Tibial nerve (tissue), 4 donors: ENCODE measurements at places on chromosomes 12 and 14. TPM values are rescaled to one million over a fixed set of nuclear protein-coding genes. Genes with fewer than 3 reads are reported as not detected.
A peak's percentile ranks its signal among the peaks of the same experiment; 100 is the strongest.

- H3K27ac ChIP-seq = peak overlapping the region; percentile 80
- H3K27me3 ChIP-seq = no peaks in the 10 kb centered on the region
- no peak overlapping the region for H3K4me3 ChIP-seq
- no peaks in the 10 kb centered on the region for H3K36me3 ChIP-seq
These were observed 483.9 kb downstream of the ZFP36L1 start for GRCh38 chr14:68308726-68309520.

CS gene
- 112 TPM for total RNA-seq

TIGAR gene
- total RNA-seq = 1.8 TPM

CELA1 gene
- total RNA-seq = not detected

DNA sequence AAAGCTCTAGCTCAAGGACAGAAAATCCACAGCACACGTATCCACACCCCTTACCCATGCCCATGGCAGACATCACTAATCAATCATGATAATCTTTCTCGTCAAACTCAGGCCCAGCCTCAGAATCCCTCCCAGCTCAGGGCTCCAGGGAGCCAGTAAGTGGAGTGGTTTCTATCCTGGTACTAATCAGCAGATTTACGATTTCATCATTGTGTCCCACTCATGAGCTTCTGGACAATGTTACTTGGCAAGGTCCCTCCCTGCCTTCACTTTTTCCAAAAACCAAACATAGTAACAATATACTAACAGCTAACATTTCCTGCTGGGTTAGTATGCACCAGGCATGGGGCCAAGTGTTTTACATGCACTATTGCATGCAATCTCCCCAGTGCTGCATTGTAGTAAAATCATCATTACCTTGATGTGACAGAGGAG lies 45.8 kb upstream of the NCOR2 start:
- H3K27me3 ChIP-seq = no peaks in the 10 kb centered on the region
- peaks cover 20% of the 10 kb centered on the region for H3K4me1 ChIP-seq
- DNase-seq = no peak
- no peak overlapping the region for H3K27ac ChIP-seq
- H3K36me3 ChIP-seq = no peaks in the 10 kb centered on the region
- H3K4me3 ChIP-seq = no peak overlapping the region

ESRRB gene
- 1.5 TPM for total RNA-seq

OR4K17 gene
- total RNA-seq = not detected

OR6C68 gene
- total RNA-seq = not detected

- no peaks in the 10 kb centered on the region for H3K36me3 ChIP-seq
- H3K27me3 ChIP-seq = no peaks in the 10 kb centered on the region
- H3K4me3 ChIP-seq = no peak overlapping the region
- H3K4me1 ChIP-seq = no peaks in the 10 kb centered on the region
These were observed 1.7 kb upstream of the MFAP5 start for GRCh38 chr12:8664228-8664913.

GRCh38 chr14:92446771-92447170 lies 66.8 kb upstream of the RIN3 start:
- peaks cover 9% of the 10 kb centered on the region for H3K4me1 ChIP-seq
- no peak for DNase-seq
- H3K4me3 ChIP-seq = no peak overlapping the region
- no peaks in the 10 kb centered on the region for H3K27me3 ChIP-seq

KIF5A gene
- 4.8 TPM for total RNA-seq

GTF2A1 gene
- total RNA-seq = 25.8 TPM

DNA sequence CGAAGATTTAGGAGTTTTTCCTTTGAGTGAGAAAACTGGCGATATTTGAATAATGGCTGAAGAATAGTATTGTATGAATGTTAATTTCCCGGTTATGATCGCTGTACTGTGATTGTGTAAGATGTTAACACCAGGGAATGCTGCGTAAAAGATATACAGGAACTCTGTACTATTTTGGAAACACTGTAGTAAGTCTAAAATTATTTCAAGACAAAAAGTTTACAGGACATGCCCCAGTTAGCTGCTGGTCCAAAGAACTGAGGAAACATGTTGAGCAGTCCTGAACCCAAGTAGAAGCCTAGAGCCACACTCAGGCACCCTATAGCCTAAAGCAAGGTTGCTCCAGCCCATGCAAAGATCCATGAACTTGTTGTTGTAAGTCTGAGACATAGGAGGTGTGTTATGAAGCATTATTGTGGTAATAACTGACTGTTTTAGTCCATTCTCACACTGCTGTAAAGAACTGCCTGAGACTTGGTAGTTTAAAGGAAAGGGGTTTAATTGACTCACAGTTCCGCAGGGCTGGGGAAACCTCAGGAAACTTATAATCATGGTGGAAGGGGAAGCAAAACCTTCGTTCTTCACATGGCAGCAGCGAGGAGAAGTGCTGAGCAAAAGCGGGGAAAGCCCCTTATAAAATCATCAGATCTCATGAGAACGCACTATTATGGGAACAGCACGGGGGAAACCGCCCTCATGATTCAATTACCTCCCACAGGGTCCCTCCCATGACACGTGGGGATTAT lies 99.8 kb upstream of the RESF1 start:
- no peaks in the 10 kb centered on the region for H3K4me1 ChIP-seq
- H3K27ac ChIP-seq = no peak overlapping the region
- H3K36me3 ChIP-seq = no peaks in the 10 kb centered on the region
- DNase-seq = no peak
- no peaks in the 10 kb centered on the region for H3K27me3 ChIP-seq
- H3K4me3 ChIP-seq = no peak overlapping the region

DNA sequence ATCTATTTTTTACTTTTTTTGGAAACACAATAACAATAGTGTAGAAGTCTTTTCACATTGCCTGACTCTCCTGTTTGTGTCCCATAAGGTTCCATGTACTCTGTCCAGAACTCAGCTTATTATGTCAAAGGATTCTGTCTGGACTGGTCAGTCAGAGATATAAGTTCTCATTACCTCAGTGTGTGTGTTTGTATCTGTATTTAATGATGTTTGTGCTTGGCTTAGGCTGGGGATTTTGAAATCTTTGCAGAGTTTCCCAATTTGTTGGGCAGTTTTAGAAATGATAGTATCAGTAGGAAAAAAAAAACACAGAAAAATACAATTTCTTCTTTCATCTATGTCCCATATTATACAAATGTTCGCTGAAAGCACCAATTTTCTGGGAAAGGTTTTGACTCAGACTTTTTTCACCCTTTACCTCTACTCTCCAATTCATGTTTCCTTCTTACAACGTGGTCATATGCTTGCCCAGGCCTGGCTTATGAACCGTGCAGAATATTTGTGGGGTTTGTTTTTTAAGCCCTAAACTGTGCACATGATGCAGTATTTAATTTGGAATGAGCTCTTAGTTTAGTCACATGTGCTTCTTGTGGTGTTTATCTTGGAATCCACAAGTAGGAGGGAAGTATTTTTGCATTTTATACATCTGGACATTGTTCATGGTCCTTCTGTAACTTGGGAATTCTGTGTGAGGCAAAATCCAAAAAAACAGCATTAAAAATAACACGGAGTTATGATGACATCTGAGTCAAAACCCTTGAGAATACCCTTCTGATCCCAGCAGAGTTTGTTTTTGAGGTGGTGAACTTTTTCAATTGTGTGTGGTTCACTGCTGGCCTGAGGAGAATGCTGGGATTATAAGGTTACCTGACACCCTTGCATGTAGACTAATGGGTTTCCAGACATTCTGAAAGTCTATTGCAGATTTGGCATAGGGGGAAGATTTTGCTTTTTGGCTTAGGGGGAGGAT lies 121.2 kb downstream of the RAD51B start:
- H3K27ac ChIP-seq = peak overlapping the region; percentile 89
- H3K4me1 ChIP-seq = peaks cover 44% of the 10 kb centered on the region
- no peak for DNase-seq
- no peaks in the 10 kb centered on the region for H3K27me3 ChIP-seq
- no peaks in the 10 kb centered on the region for H3K36me3 ChIP-seq
- no peak overlapping the region for H3K4me3 ChIP-seq

DNA sequence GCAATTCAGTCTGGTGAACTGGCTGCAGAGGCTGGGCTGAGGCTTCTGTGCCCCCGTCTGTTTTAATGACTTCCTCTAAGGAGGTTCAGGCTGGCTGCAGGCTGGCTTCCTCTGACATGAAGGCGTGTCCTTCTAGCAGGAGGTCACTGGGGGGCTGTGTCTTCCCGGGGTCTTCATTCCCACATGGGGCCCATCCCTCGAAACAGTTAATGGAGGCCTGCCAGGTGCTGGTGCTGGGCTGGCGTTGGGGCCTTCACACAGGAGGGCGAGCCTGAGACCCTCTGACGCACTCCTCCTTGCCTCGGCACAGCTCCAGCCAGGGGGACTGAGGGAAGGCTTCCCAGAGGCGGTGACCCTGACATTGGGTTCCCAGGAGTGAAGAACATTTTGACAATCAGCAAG lies 57.7 kb upstream of the DLK1 start:
- DNase-seq = no peak
- no peaks in the 10 kb centered on the region for H3K36me3 ChIP-seq
- no peak overlapping the region for H3K27ac ChIP-seq
- H3K4me1 ChIP-seq = no peaks in the 10 kb centered on the region
- no peak overlapping the region for H3K4me3 ChIP-seq
- no peaks in the 10 kb centered on the region for H3K27me3 ChIP-seq

CLEC7A gene
- 9.3 TPM for total RNA-seq

GRCh38 chr12:106773286-106774004 lies 1.0 kb upstream of the RIC8B start:
- H3K27me3 ChIP-seq = no peaks in the 10 kb centered on the region
- peak overlapping the region; percentile 54 for H3K4me3 ChIP-seq
- H3K27ac ChIP-seq = peak overlapping the region; percentile 92
- no peak for DNase-seq
- H3K36me3 ChIP-seq = no peaks in the 10 kb centered on the region
- H3K4me1 ChIP-seq = peaks cover 10% of the 10 kb centered on the region

DNA sequence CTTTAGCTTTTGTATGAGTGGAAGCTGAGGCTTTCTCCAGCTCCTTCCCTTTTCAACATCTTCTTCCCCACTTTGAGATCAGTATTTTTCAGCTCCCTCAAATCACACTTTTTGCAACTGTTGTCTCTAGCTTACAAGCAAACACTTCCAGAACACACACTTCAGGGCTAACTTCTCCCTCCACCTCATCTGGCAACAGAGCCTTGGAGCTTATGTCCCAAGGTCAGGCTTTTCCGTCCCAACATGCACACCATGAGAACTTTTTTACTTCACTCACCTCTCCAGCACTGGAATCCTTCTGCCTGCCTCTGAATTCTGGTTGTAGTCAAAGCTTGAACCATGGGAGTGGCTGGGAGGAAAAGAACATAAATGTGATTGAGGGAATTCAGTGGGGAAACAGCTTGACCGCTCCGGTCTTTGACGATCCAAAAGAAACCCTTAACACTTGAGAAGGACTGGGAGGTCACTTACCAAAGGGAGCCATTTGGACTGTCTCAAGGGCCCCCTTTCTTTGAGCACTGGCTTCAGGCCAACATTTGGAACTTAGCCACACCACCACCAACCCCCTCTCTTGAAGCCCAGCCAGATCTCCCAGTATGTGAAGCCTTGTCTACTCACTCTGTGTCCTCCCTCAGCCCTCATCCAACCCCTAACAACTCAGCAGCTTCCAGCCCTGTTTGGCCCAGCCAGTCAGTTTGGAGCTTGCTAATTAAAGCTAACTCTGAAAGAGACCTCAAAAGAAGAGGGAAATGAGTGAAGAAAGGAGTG lies 3.9 kb upstream of the BLOC1S1 start:
- peaks cover 88% of the 10 kb centered on the region for H3K4me1 ChIP-seq
- H3K27me3 ChIP-seq = no peaks in the 10 kb centered on the region
- peak overlapping the region; percentile 91 for H3K27ac ChIP-seq
- DNase-seq = no peak
- no peaks in the 10 kb centered on the region for H3K36me3 ChIP-seq
- no peak overlapping the region for H3K4me3 ChIP-seq

- H3K4me3 ChIP-seq = no peak overlapping the region
- no peak overlapping the region for H3K27ac ChIP-seq
- peaks cover 43% of the 10 kb centered on the region for H3K4me1 ChIP-seq
- H3K36me3 ChIP-seq = no peaks in the 10 kb centered on the region
- no peak for DNase-seq
These were observed 96.0 kb downstream of the SRGAP1 start for GRCh38 chr12:63940310-63941005.

DNA sequence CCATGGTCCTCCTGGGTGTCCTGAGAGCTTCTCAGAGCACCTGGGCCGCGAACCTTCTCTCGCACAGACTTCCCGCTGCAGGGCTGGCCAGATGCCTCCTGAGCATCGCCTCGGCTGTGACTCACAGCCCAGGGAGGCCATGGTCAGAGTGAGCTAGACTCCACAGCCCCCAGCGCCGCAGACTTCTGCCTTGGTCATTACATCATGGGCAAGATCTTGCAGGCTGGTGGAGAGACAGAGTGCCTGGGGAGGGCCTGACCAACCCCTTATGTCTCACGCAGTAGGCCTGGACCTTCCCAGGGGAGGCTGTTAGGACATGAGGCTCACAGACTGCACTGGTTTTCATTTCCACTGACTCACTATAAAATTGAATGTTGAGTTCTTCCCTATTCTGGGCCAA lies 41.8 kb downstream of the SMOC1 start:
- H3K4me1 ChIP-seq = peaks cover 11% of the 10 kb centered on the region
- H3K36me3 ChIP-seq = no peaks in the 10 kb centered on the region
- no peak overlapping the region for H3K27ac ChIP-seq
- no peak for DNase-seq

DNA sequence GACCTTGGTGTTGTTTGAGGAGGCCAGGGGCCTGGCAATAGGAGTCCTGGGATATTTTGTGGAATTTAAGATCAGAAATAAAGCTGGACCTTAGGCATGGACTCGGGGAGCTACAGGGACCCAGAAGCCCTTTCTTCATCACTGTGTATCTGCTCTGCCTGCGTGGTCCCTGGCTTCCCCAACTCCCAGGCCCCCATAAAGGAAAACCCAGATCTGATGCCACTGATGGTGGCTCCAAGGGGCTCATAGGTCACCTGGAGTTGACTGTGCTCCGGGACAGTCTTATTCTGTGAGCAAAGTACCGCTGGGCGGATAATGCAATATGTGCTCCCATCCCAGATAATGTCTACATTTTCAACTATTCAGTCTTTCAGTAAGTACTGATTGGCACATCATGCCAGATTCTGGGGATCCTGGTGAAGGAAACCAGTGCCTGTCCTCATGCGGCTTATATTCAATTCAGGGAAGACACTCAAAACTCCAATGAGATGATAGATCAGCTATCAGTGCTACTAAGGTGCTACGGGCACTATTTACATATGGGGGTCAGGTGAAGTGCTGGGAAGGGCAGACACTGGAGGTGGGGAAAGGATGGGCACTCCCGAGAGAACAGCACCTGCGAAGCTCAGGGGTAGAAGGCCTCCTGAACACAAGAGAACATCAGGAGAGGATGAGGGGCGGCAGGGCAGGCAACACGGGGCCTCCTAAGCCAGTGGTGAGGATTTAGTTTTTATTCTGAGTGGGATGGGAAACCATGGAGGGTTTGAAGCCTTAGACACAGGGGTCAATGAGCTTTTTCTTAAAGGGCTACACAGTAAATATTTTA lies 5.5 kb upstream of the SELPLG start:
- DNase-seq = no peak
- no peak overlapping the region for H3K4me3 ChIP-seq
- no peaks in the 10 kb centered on the region for H3K36me3 ChIP-seq
- H3K27ac ChIP-seq = peak overlapping the region; percentile 67

- H3K27me3 ChIP-seq = no peaks in the 10 kb centered on the region
- H3K4me1 ChIP-seq = no peaks in the 10 kb centered on the region
- no peak overlapping the region for H3K4me3 ChIP-seq
- no peak overlapping the region for H3K27ac ChIP-seq
- no peak for DNase-seq
These were observed 163.4 kb downstream of the ANO6 start for GRCh38 chr12:45379261-45379660.

GRCh38 chr12:109739747-109740693 lies 26.4 kb downstream of the FAM222A start:
- no peak overlapping the region for H3K4me3 ChIP-seq
- H3K27ac ChIP-seq = no peak overlapping the region
- H3K4me1 ChIP-seq = no peaks in the 10 kb centered on the region
- DNase-seq = no peak
- no peaks in the 10 kb centered on the region for H3K36me3 ChIP-seq
